ENCODE measurements at places on chromosomes 7 and 10. TPM values are rescaled to one million over a fixed set of nuclear protein-coding genes. Genes with fewer than 3 reads are reported as not detected.

Gene LIPJ
- total RNA-seq = not detected

Gene CYP3A4
- not detected for total RNA-seq

- no peak for ATAC-seq
Measured at GRCh38 chr10:81784111-81784597, 90.8 kb upstream of the NRG3 start.

GRCh38 chr10:23331567-23332301 is 12.9 kb downstream of the C10orf67 start:
- no peak for ATAC-seq

DNA sequence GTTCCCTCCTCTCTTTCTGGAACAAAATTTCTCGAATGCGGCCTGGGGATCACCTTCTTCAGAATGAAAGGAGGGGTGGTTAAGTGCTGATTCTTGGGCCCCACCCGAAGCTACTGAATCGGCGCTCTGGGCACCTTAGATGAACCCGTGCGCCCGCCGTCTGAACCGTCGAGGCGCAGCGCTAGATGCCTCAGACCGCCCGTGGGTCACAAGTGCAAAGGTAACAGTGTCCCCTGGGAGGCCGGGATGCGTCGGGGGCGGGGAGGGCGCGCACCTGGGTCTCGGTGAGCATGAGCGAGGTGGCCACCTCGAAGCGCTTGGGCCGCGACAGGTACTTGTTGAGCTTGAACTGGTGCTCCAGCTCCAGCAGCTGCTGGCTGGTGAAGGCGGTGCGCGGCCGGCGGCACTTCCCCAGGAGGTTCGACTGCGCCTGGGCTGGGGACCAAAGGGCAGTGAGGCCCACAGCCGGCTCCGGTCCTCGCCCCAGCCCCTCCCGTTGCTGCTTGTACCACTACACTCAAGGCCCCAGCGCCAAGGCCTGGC is 4.2 kb downstream of the MNX1 start:
- ATAC-seq = no peak
